COR-L47 (cell line): ENCODE measurements at places on chromosomes 6 and 20.

- peak; percentile 53 for DNase-seq
Observed at GRCh38 chr20:37845241-37845681, 57.7 kb upstream of the VSTM2L start.

GRCh38 chr6:11682561-11682975, 96.0 kb downstream of the ADTRP start:
- DNase-seq = no peak

DNA sequence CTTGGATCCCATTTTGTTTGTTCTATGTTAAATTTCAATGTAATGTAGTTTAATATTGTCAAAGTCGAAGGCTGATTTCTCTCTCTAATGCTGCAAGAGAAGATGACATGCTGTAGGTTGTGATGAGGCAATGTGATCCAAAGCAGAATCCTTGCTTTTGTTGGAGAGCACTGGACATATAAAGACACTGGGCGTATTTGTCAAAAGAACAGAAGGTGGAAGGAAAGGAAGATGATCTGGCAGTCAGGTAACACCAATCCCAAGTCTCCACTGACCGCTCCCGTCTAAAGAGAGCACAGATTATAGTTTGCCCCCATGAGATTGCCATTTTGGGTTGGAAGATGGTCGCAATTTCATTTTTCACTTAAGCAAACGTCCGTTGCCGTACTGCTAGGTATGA, 935 bp upstream of the RFX6 start:
- DNase-seq = no peak

GRCh38 chr20:44703183-44703925, 11.8 kb upstream of the CCN5 start:
- DNase-seq = no peak

DNA sequence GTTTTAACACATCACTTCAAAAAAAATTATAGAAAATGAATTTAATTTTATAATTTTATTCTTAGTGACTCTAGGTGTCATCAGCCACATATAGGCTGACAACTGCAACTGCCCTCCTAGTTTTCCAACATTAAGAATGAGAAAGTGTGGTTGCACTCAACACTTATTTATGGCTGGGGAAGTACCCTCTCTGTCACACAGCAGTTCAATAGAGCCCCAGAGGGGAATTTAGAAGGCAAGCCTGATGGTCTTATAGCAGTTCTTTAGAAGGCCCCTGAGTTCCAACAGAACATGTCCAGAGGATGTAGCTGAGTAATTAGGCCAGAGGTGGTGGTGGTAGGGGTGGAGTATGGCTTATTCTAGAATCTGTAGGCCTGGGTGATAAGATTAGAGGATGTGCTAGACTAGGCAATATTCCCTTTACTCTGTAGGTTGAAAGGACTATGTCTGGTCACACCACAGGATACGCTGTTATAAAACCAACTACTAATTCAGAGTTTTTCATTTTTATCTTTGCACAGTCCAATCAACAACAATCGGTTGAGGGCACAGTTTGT, 226.5 kb upstream of the CITED2 start:
- DNase-seq = no peak

- DNase-seq = peak; percentile 53
Observed at GRCh38 chr6:38493931-38494547, 145.7 kb downstream of the BTBD9 start.

GRCh38 chr20:47188540-47188939, 168.0 kb downstream of the ZMYND8 start:
- DNase-seq = no peak

DNA sequence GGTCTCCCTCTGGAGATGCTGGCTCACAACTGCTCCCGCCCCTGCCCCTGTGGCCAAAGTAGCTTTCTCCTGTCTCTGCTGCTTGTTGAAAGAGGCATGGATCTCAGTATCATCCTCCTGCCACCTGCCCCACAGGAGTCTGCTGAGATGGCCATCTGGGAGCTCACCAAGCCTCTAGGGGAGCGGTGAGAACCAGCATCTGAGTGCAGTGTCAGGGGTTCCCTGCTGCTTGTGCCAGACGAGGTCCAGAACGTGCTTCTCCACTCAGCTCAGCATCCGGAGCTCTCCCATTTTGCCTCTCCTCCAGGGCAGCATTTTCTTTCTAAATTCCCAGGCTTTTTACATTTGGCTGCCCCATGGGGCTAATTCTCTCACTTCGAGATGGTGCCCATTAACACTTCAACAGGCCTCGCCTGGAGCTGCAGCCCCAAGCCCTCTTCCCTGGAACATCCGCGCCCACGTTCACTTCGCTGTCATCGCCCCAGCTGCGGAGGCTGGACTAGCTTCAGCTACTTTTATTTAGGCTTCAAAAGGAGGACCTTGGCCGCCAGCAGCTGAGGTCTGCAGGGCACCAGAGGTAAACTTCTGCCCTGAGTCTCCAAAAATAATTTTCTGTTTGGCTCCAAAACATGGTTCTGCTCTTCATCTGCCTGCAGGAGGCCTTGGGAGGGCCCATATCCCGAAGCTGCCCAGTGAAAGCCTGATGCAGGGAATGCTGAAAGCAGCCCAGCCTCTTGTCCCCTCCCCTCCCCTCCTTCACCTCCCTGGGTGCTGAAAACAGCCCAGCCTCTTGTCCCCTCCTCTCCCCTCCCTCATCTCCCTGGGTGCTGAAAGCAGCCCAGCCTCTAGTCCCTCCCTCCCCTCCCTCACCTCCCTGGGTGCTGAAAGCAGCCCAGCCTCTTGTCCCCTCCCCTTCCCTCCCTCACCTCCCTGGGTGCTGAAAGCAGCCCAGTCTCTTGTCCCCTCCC, 25.2 kb upstream of the MLN start:
- DNase-seq = peak; percentile 62

GRCh38 chr6:157599191-157599590, 218.2 kb downstream of the ZDHHC14 start:
- no peak for DNase-seq

DNA sequence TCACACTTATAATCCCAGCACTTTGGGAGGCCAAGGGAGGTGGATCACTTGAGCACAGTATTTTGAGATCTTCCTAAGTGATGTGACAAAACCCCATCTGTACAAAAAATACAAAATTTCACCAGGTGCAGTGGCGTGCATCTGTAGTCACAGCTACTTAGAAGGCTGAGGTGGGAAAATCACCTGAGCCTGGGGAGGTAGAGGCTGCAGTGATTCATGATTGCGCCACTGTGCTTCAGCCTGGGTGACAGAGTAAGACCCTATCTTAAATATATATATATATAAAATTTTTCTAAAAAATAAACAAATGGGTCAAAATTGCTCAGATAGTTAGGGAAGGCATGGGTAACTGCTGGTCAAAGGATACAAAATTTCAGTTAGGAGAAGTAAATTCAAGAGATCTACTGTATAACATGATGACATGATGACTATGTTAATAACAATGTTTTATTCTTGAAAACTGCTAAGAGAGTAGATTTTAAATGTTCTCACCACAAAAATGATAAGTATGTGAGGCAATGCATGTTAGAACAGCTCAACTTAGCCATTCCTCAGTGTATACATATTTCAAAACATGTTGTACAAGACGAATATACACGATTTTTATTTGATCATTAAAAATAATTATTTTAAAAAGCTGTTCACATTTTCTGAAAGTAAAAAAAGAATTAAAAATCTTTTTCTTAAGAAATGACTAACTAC, 24.4 kb downstream of the TBC1D32 start:
- DNase-seq = no peak

DNA sequence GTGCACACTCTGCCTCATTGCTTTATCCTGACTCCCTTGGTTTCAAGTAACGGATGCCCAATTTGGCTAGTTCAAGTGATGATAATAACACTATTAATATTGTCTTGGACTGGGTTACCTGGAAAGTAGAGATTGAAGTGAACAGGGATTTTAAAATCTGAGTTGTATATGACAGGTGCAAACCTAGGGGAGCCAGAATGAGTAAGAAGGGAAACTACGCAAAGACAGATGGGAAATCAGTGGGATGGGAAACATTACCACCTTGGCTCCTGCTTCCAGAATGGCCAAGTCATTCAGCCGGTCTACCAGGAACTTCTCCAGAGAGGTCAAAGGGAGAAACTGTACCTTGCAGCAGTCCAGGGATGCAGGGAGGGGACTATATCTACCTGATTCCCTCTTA, 41.9 kb downstream of the OGFRL1 start:
- no peak for DNase-seq

GRCh38 chr6:116055513-116055912, 5.2 kb downstream of the FRK start:
- no peak for DNase-seq

DNA sequence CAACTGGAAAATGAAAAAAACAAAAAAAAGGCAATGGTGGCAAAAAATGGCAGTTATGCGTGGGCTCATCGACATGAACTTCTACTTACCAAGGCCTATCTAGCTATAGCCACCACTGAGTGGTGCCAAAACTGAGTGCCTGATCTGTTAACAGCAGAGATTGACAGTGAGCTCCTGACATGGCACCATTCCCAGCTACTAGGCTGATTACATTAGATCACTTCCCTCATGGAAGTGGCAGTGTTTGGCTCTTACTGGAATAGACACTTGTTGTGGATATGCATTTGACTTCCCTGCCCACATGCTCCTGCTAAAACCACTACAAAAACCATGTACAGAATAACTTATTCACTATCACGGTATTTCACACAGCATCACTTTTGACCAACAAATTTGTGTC, 216.1 kb upstream of the SGK1 start:
- no peak for DNase-seq

- DNase-seq = no peak
Observed at GRCh38 chr6:112781241-112781640, 434.1 kb downstream of the RFPL4B start.

DNA sequence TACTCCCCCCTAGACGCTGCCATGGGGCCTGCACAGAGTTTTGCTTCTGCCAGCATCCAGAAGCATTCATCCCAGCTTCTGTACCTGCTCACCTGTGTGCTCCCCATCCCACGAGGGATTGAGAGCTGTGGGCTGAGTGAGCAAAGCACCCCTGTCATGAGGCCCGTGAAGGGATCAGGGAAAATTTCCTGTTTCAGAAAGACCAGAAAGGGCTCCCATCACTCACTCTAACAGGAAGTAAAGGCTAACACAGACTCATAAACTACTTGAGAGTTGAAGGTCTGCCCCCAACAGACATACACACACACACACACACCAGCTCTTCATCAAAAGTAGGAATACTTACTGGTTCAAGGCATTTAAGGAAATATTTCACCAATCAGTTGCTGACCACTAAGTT, 256.5 kb upstream of the NT5E start:
- no peak for DNase-seq
